ENCODE measurements at places on chromosomes 1 and 21. TPM values are rescaled to one million over a fixed set of nuclear protein-coding genes. Genes with fewer than 3 reads are reported as not detected.

CD1D gene
- total RNA-seq = 0.06 TPM

SHISA4 gene
- 35.2 TPM for total RNA-seq

LCE2B gene
- total RNA-seq = not detected

FTCD gene
- total RNA-seq = 0.64 TPM

MYOG gene
- not detected for total RNA-seq

ANGEL2 gene
- total RNA-seq = 43.0 TPM

C4BPA gene
- not detected for total RNA-seq

JAM2 gene
- total RNA-seq = 8.5 TPM

SPATA46 gene
- not detected for total RNA-seq

SPAG17 gene
- 0.12 TPM for total RNA-seq

SZT2 gene
- 11.3 TPM for total RNA-seq

Data from glomerular endothelial cell (primary cell).